Cerebellum (tissue), 4 donors: ENCODE measurements at places on chromosomes 2 and 18. TPM values are rescaled to one million over a fixed set of nuclear protein-coding genes. Genes with fewer than 3 reads are reported as not detected.

DNA sequence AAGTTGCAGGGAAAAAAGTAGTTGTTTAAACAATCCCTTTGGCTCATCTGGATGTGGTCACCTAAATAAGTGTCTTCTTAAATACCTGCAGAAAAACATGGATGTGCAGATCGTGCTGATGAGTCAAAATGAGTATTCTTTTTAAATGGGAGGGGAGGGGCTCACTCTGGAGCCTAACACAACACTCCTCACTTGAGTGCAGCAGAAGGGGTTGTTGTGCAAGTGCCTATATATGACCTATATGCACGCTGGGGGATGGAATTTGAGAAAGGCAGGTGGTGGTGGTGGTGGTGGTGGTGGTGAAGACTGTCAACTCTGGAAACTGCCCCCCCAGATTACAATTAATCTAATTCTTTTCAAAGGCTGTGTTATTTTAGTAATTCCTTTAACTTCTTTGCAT lies 77.9 kb upstream of the FAM124B start:
- no peak for DNase-seq

ALPI gene
- total RNA-seq: not detected

DNA sequence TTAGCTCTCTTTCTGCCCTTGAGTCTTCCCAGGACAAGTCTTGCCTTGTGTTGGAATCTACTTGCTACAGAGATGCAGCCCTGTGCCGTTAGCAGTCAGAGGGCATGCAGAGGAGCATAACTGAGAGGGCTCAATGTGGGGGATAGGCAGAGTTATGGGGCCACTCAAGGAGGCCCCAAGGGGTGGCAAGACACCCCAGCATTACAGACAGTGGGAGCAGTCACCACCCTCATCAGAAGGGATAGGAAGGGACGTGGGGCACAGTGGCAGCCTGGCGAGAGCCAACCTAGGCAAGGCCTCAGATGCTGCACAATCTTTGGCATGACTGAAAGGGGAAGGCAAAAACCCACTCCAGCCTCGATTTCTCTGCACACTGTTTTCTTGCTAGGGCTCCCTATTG lies 169.1 kb downstream of the TMEM18 start:
- DNase-seq: no peak

SIX3 gene
- total RNA-seq: not detected

- no peak for DNase-seq
Measured at GRCh38 chr2:54482715-54483114, 26.6 kb downstream of the SPTBN1 start.

KATNAL2 gene
- total RNA-seq: 5.0 TPM

DNA sequence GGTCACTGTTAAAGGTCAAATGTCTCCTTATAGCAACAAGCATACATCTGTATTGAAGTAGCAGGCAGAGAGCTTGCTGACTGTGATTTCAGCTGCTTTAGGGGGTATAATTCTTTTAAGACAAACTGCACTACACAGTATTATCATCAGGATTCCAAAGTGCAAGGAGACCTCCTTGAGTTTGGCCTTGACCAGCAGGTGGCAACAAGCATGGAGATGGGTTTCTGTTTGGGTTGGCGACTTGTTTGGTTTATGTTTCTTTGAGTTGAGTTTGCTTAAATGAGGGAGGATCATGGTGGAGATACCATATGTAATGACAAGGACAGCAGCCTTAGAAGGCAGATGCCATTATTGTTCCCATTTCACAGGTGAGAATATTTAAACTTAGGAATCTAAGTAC lies 681.0 kb upstream of the ID2 start:
- DNase-seq: no peak

DNA sequence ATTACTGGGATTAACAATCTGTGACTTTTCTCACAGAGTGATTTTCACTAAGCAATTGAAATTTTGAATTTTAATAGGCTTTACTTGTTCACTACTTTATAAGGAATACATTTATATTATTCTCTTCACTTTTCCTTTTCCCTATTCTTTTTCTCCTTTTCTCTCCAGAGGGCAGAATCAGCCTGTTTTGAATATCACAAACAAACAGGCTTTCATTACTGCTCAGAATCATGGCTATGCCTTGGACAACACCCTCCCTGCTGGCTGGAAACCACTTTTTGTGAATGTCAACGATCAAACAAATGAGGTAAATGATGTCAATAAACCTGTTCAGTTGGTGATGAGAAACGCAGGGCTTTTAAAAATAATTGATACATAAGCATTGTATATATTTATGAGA lies 35.3 kb downstream of the CPS1 start:
- no peak for DNase-seq

- DNase-seq: no peak
Measured at GRCh38 chr2:161415034-161415986, 787 bp upstream of the TBR1 start.

DNA sequence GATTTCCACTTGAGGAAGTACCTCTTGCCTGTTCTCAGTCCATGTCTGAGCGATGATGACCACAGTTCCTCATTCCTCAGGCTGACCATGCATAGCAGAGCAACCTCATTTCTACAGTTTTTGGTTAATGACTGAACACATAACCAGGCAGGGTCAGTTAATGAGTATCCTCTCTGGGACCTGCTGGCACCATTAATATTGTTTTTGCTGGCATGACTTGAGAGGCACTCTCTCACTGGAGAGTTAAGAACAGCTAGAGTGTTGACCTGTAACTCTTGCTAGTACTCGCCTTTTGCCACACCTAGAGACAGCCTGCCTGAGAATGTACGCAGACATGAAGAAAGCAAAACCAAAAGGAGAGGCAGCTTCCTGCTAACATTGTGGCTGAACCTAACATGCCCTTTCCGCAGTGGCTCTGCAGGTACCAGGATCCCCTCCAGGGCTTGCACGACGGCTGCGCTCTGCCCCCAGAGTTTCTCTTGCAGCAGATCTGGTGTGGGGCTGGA lies 23.9 kb downstream of the PECR start:
- no peak for DNase-seq

DNA sequence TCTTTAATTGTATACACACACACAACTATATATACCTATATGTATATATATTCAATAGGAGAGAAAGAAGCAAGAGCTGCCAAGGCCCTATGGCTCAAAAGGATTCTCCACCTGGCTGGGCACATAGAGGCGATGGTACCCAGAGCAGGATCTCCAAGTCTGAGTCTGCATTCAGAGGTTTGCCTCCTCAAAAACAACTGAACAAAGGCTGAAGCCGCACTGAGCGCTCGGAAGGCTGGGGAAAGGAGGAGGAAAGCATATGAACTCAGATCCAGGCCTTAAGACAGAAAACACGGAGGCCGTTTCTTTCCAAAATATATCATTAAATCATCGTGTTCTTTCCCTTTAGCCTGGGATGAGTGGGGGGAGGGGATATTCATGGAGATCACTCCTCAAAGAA lies 3.6 kb downstream of the HOXD12 start:
- DNase-seq: no peak

DTNA gene
- total RNA-seq: 86.1 TPM

IL36B gene
- total RNA-seq: not detected

DNA sequence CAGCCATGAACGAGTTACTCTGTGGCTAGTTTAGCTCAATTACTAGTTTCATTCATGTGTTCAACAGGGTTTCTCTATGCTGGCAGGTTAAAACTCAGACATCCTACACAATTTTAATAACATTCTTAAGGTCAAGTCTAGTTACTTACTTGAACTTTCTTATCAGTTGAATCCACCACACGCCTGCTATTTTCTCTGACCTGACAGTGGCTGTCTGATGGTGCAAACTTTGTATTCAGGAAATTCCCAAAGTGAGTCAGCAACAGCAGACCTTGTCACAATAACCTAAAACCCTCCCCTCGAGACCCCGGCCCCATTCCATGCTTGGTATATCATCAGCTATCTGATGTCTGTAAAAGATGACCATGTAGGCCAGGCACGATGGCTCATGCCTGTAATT lies 20.8 kb upstream of the CIDEA start:
- DNase-seq: no peak

DNA sequence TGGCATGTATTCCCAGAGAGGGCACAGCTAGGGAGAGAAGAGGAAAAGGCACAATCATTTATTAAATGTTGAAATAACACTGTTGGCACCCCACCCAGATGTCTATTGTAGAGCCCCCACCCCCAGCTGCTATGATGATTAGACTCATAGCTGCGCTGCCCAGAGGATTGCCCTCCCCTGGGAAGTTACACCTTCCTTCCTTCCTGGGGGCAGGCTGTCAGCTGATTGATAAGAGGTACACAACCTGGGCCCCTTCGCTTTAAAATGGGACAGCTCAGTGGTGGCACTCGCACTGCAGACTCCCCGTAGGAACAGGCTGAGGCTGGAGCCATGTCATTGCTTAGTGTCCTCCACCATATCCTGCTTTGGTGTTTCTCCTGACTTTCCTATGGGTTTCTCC lies 18.1 kb downstream of the TEX51 start:
- no peak for DNase-seq

- DNase-seq: no peak
Measured at GRCh38 chr2:75241696-75242095, 42.4 kb upstream of the TACR1 start.

- DNase-seq: no peak
Measured at GRCh38 chr2:191325651-191326365, 80.6 kb downstream of the MYO1B start.

COBLL1 gene
- 32.2 TPM for total RNA-seq

MYO5B gene
- 5.5 TPM for total RNA-seq

DNA sequence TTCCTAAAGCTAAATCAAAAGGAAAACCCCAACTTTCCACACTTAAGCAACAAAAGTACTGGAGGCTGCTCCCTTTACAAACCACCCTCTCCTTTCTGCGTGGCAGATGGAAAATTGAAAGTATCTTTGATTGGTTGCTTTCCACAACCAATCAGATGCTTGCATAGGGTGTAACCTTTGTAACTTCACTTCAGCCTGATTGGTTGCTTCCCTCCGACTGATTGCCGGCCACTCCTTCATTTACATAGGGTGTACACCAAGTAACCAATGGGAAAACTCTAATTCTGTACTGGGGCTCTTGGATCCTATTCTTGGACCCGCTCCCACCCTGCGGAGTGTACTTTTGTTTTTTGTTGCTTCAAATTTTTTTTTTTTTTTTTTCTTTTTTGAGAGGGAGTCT lies 297.7 kb downstream of the NCKAP5 start:
- no peak for DNase-seq
